Urothelium cell line (cell line): ENCODE measurements at places on chromosomes 11 and 22.

DNA sequence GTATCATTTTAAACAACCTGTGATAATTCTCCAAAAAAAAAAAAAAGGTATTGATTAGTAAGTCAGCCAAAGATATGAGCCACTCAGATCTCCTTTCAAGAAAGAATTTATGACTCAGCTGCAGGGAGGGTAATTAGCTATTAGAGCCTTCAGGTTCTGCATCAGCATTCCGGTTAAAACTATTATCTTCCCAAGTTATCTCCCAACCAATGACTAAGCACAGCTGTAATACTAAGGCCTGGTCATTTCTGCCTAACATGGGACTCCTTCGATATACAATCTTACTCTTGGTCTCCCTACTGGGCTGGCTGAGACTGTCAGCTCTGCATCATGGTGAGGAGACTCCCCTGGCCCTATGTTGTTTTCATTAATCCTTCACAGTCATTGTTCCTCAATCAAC, 60.4 kb downstream of the SBF2 start:
- DNase-seq = no peak

GRCh38 chr11:101668236-101668635, 84.4 kb upstream of the TRPC6 start:
- no peak for DNase-seq

DNA sequence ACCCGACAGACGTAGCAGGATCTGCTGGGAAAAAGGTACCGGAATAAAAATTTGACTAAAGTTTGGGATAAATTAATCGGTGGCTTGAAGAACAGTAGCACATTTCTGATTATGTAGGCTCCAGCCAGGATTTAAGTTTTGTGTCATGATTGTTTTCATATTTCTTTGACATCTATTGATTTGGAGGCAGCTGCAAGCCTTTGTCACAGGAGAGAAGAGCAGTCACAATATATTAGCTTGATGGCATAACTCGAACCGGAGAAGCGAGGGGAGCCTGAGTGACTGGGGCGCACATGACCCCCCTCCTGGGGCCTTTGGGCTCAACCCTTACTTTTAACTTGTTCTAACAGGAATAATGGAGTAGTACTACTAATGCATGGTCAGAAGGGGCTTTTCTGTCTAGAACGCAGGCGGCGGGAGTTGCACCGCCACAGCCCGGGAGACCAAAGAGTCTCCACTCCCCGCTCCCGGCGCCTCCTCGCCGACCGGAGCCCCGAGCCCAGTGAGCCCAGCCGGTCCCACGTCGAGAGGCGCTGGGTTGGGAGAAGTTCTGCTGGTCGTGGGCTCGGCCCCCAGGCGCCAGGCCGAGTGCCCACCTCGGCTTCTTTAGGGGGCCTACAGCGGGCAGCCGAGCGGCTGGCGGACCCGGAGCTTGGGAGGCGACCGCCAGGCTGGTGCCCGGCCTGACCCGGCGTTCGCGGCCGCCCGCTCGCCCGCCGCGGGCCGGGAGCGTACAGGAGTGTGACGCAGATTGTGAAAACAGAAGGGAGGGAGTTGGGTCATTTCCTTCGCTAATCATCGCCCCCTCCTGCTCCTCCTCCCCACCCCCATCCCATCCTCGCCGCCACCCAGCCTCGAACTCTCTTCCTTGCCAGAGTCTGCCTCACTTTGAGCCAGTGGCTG, 15.7 kb upstream of the PAX6 start:
- DNase-seq = no peak

GRCh38 chr11:36280531-36280930, 8.7 kb downstream of the COMMD9 start:
- no peak for DNase-seq

GRCh38 chr11:68287419-68287818, 15.6 kb upstream of the C11orf24 start:
- no peak for DNase-seq

- peak; percentile 73 for DNase-seq
Measured at GRCh38 chr11:130213143-130213978, 53.8 kb downstream of the ST14 start.

GRCh38 chr22:25623310-25623734, 58.8 kb downstream of the GRK3 start:
- DNase-seq = no peak

DNA sequence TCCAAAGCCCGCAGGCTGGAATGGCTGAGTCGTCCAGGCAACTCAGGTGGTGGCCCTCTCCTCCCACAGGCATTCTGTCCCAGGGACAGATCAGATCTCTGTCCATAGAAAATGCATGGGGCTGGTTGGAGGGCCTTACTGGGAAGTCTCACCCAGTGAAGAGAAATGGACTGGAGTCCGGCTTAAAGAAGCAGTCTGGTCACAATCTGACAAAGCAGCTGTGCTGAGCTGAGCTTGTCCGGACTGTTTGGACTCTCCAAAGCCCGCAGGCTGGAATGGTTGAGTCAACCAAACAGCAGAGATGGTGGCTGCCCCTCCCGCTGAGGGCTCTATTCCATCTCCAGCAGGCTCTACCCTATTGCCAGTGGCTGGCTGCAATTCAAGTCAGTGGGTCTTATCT, 14.4 kb upstream of the DEPDC7 start:
- DNase-seq = no peak

- DNase-seq = no peak
Measured at GRCh38 chr11:128616161-128616560, 28.8 kb upstream of the ETS1 start.

GRCh38 chr11:104907521-104908185, 9.4 kb upstream of the CASP12 start:
- DNase-seq = no peak

GRCh38 chr11:10125522-10126133, 168.4 kb downstream of the SBF2 start:
- no peak for DNase-seq

- peak; percentile 32 for DNase-seq
Measured at GRCh38 chr11:122796128-122796717, 42.1 kb upstream of the CRTAM start.

DNA sequence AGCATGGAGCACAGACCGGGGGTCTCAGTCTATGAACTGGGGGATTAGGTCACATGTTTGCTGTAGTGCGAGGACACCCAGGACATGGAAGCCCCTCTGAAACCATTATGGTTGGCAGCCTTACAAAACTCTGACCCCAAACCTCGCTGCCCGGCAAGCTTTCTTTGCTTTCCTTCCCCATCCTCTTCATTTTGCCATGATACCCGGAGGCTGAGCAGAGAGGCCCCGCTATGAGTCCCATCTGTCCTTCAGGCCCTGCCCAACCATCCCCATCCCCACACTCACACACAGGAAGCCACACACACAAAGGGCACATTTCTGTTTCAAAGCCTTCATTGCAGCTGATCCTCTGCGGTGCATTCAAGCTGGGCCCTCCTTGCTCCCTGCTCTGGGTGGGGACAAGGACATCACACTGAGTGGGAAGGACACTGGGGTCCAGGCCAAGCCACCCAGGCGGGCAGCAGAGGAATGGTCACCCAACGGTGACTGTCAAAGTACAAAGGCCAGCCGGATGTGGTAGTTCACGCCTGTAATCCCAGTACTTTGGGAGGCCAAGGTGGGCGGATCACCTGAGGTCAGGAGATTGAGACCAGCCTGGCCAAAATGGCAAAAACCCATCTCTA, 176.5 kb downstream of the CTTN start:
- DNase-seq = no peak

DNA sequence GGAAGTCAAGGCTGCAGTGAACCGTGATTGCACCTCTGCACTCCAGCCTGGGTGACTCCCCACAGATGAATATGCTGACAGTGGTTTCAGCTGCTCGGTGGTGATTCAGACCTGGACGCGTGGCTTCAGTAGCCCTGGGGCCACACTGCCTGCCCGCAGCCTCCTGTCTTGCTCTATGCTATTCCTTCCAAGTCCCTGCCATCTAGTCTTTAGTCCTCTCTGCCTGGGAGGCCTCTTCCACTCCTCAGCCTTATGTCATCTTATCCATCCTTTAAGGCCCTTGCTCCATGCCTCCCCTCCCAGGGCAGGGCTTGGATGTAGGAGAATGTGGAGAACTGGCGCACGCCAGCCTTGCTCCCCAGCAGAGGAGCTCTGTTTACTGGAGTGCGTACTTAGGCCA, 23.0 kb downstream of the YDJC start:
- no peak for DNase-seq

- no peak for DNase-seq
Measured at GRCh38 chr11:535210-535518, 212 bp downstream of the HRAS start.

DNA sequence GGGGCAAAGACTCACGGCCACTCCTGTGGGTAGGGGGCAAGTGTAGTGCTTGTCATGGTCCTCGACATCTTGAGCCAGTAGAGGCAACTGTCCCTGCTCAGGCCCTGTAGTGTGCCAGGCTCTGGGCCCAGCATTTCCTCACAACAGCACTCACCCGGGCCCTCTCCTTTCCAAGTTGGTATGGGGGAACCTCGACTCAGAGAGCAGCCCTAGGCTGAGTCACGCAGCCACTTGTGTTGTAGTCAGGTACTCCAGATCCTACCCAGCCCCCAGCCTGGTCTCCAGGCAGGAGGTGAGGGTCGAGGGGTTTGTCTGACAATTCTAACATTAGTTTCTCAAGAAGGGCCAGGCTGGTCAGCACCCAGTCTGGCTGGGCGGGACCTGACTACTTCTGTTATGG, 4.1 kb downstream of the RELT start:
- no peak for DNase-seq

DNA sequence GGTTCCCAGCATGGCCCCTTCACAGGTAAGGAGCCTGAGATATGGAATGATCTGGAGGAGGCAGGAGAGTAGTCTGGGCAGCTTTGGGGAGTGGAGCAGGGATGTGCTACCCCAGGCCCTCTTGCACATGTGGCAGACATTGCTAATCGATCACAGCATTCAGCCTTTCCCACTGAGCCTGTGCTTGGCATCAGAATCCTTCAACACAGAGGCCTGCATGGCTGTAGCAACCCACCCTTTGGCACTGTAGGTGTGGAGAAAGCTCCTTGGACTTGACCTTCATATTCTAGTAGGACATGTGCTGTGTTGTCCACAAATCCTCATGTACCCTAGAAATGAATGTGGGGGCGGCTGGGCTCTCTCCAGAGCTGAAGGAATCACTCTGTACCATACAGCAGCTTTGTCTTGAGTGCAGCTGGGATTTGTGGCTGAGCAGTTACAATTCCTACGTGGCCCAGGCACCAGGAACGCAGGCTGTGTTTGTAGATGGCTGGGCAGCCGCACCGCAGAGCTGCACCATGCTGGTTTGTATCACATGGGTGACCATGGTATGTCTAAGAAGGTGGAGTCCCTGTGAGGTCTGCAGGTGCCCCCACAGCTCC, 21.8 kb upstream of the PPP6R3 start:
- DNase-seq = no peak

- DNase-seq = no peak
Measured at GRCh38 chr22:23622634-23623033, 9.5 kb downstream of the DRICH1 start.

DNA sequence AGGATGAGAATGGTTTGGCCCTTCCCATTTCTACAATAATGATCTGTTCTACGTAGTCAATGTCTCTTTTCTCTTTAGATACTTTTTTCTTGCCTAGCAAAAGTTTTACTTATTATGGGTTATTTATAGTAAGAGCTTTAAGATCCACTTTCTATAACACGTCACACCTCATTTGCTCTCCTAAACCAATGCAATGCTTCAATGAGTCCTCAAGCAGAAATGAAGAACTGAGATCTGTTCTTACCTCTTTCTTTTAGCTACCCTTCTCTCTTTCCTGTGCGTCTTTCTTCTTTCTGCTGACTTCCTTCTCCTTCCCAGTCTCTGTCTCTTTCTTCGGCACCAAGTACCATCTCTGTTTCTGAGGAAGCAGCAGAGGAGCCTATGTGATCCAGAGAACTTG, 61.8 kb downstream of the SNX19 start:
- no peak for DNase-seq

DNA sequence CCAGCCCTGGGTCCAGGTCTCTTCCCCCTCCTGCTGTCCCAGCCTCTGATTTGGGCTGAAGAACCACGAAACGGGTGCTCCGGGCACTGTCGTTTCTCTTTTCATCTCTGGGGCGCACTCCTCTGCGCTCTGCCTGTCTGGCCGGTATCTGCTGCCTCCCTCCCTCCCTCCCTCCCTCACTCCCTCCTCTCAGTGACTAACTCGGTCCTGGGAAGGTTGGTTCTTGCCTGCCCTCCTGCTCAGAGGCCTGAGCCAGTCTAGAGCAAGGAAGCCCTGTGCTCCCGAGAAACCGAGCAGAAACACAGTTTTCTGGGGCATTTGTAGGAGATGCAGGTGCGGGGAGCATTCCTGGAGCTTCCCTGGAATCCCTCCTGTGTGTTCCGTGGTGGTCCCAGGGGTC, 1235.2 kb downstream of the BRD1 start:
- DNase-seq = no peak

GRCh38 chr22:44014241-44014640, 9.9 kb upstream of the PARVB start:
- no peak for DNase-seq

GRCh38 chr11:118434553-118435289, 1.6 kb upstream of the KMT2A start:
- DNase-seq = peak; percentile 25
